ENCODE measurements at places on chromosomes 5 and 9. TPM values are rescaled to one million over a fixed set of nuclear protein-coding genes. Genes with fewer than 3 reads are reported as not detected.

- no peak for DNase-seq
These were observed 47.7 kb downstream of the FTMT start for GRCh38 chr5:121899346-121899745.

GRCh38 chr9:123812984-123813383 is 116.9 kb downstream of the DENND1A start:
- DNase-seq, result no peak

Gene CXCL14
- 1.8 TPM for total RNA-seq

Gene FOXD4L3
- total RNA-seq, result not detected

GRCh38 chr5:74179701-74180100 is 460.8 kb downstream of the ENC1 start:
- DNase-seq, result no peak

- DNase-seq, result peak; percentile 91
These were observed 6.1 kb upstream of the PRR16 start for GRCh38 chr5:120457839-120458507.

Gene AGTPBP1
- total RNA-seq, result 68.0 TPM

- DNase-seq, result no peak
These were observed 42.4 kb upstream of the SMIM32 start for GRCh38 chr5:136235321-136235720.

- DNase-seq, result no peak
These were observed 3.6 kb downstream of the ERGIC1 start for GRCh38 chr5:172837640-172838039.

Gene ANXA2R
- 0.84 TPM for total RNA-seq

- peak; percentile 55 for DNase-seq
These were observed 9.1 kb downstream of the BRD3OS start for GRCh38 chr9:134034215-134035040.

DNA sequence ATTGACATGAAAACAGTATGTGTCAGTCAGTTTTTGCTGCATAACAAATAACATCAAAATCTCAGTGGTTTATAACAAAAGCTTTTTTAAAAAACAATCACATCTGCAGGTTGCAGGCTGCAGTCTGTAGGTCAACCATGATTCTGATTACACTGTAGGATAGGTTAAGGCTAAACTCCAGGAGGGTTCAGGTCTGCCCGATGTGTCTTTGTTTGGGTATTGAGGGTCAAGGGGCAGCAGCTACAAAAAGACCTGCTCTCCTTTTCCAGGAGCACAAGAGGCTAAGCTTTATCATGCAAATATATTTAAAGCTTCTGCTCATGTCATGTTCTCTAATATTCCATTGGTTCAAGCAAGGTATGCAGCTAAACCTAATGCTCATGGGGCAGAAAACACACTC is 18.2 kb downstream of the GRIA1 start:
- no peak for DNase-seq

- no peak for DNase-seq
These were observed 297.7 kb downstream of the PARP8 start for GRCh38 chr5:50963971-50964745.

- DNase-seq, result no peak
These were observed 1.1 kb upstream of the IL13 start for GRCh38 chr5:132656774-132657355.

- DNase-seq, result no peak
These were observed 50.5 kb upstream of the FCN1 start for GRCh38 chr9:134968011-134968822.

Gene IER5L
- total RNA-seq, result 4.6 TPM

GRCh38 chr5:757346-757930 is 27.1 kb downstream of the ZDHHC11B start:
- no peak for DNase-seq

Gene MLANA
- not detected for total RNA-seq

Gene ELAVL2
- not detected for total RNA-seq

DNA sequence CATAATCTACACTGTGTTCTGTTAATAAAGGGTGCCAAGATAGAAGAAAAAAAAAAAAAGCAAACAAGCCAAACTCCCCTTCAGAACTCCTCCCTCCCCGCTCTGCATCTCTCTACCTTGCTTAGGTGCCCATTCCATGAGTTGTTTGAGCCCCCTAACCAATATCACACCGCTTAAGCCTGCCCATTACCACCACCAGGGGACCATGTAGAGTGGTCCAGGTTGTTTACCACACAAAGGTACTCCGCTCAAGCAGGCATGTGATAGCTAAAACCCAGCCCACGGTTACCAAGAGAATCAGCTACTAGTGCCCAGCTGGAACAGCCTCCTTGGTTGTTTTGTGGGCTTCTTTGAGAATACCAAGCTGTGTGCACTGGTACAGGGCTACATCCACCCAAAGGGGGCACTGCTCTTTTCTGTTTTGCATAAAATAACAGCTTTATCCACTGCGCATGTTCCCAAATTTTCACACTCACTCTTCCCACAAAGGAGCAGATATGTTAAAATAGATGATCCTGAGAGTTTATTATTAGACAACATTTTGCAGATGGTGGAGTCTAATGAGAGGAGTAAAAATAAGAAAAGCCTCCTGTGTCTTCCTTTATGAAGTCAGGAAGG is 304.1 kb downstream of the DEPDC1B start:
- DNase-seq, result no peak

Gene RLN2
- total RNA-seq, result not detected

Gene PCDHGB7
- total RNA-seq, result 8.6 TPM

- no peak for DNase-seq
These were observed 10.2 kb upstream of the ATP6V0E1 start for GRCh38 chr5:172973127-172973916.

DNA sequence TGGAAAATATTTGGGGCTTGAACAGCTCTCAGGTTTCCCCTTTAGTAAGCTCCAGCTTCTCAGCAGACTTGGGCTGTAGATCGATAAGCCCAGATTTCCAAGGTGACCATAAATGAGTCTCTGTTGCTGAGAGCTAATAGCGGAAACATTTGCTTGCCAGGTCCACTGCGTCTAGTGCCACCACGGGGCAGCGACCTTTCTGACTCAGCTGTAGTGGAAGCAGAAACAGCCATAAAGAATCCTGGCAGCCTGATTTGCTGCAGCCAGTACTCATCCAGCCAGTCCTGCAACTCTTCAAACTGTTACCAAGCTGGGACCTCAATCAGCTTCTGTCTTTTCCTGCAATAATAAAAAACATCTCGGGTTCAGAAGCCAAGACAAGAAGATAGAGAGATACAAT is 241.7 kb downstream of the DOCK8 start:
- DNase-seq, result peak; percentile 63

GRCh38 chr5:138793575-138793974 is 40.4 kb downstream of the CTNNA1 start:
- no peak for DNase-seq

Gene PSAT1
- 1.4 TPM for total RNA-seq

GRCh38 chr5:135124128-135124527 is 90.1 kb upstream of the PITX1 start:
- no peak for DNase-seq

GRCh38 chr9:83154087-83154736 is 91.3 kb upstream of the RASEF start:
- DNase-seq, result no peak

- no peak for DNase-seq
These were observed 24.3 kb upstream of the OTULINL start for GRCh38 chr5:14557203-14557770.

GRCh38 chr5:53671447-53671846 is 111.0 kb downstream of the NDUFS4 start:
- DNase-seq, result no peak

DNA sequence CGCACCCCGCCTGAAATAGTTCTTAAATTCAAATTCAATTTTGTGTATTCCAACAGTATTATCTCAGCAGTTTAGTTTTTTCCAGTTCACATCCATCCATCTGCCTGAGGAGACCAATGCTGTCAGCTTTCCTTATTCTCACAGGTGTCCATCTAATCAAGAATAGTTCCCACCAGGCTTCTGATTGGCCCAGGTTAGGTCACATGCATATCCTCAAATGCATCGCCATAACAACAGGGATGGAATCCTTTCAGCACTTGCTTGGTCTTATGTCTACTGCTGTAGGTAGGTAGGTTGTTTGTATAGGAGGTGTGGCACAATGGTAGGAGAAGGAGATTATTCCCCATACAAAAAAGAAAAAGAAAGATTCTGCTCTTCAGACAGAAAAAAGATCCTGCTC is 91.2 kb downstream of the UBE2R2 start:
- DNase-seq, result no peak

Gene PRRC1
- total RNA-seq, result 20.3 TPM

Gene CHSY3
- 0.57 TPM for total RNA-seq

Gene INSYN2B
- total RNA-seq, result 0.87 TPM

Gene FRMD3
- 98.9 TPM for total RNA-seq

Data from Right ventricle myocardium inferior (tissue), 1 donor.